ENCODE measurements at places on chromosomes 5 and 9.

DNA sequence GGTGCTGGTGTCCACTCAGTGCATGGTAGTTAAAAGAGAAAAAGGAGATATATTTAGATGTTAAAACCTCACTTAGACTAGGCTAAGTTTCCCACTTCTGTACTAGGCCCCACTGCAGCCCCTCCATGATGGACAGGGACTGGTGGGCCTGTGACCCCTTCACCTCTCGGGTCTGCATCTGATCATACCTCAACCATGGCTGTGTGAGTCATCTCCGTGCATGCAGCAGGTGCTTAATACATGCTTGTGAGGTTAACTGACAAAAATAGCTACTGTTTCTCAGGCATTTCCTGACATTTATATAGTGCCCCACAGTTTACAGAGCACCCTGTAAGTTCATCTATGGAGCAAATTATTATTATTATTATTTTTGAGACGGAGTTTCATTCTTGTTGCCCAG lies 8.4 kb upstream of the URM1 start:
- no peak for DNase-seq

DNA sequence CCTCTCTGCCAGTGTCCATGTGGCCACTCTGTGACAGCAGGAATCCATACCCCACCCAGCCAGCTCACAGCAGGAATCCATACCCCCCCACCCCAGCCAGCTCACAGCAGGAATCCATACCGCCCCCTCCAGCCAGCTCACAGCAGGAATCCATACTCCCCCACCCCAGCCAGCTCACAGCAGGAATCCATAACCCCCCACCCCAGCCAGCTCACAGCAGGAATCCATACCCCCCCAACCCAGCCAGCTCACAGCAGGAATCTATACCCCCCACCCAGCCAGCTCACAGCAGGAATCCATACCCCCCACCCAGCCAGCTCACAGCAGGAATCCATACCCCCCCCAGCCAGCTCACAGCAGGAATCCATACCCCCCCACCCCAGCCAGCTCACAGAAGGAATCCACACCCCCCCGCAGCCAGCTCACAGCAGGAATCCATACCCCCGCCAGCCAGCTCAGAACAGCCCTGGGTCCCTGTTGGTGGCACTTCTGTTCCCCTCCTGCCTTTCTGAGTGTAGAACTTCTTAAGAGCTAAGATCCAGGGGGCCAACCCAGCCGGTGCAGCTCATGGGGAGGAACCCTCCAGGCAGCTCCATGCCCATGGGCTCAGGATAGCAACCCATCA lies 8.4 kb upstream of the RXRA start:
- no peak for DNase-seq

- no peak for DNase-seq
These were observed 40.2 kb downstream of the TMEM232 start for GRCh38 chr5:110686270-110686669.

DNA sequence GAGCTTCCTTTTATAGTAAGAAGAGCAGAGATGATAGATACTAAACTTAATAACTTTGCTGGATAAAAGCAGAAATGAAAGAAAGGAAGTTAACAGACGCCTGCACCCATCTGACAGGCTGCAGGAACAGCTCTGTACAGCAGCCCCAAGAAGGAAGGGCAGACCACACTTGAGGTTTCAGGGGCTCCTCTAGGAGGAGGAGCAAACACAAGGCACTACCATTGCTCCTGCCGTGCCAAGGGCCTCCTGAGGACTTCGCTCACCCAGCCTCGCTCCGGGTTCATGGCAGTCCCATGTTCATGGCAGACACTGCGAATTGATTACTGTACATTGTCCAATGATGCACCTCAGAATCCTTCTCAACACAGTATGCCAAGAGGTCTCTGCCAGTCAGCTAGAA lies 85.1 kb downstream of the AMBP start:
- no peak for DNase-seq

DNA sequence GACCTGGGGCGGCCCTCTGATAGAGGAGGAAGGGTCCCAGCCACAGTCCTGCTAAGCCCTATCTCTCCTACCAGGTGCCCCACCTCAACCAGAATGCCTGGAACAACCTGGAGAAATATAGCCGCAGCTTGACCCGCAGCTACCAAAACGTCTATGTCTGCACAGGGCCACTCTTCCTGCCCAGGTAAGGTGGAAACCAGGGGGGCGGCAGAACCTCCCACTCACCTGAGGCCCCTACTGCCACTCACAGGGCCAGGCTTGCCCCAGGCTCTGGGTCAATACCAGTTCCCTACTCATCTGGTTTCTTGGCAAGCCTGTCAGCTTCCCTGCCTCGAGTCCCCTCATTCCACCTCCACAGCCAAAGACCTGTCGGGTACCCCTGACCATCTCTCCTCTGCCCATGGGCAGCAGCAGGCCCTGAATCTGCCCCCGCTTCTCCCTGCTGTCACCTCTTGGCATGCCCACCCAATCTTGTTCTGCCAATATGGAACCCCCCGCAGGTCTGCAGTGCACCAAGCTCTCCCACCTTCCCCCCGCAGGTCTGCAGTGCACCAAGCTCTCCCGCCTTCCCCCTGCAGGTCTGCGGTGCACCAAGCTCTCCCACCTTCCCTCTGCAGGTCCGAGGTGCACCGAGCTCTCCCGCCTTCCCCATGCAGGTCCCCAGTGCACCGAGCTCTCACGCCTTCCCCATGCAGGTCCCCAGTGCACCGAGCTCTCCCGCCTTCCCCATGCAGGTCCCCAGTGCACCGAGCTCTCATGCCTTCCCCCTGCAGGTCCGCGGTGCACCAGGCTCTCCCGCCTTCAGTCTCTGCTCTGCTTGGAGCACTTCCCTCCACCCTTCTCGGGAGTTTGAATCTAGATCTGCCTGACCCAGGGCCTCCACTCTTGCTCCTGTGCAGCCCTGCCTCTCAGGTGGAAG lies 2.6 kb downstream of the ENDOG start:
- no peak for DNase-seq

GRCh38 chr5:57262541-57262940 lies 88.7 kb downstream of the GPBP1 start:
- DNase-seq: no peak

- no peak for DNase-seq
These were observed 271.3 kb upstream of the DMRT1 start for GRCh38 chr9:570187-570586.

GRCh38 chr5:114957384-114957783 lies 212.3 kb downstream of the TRIM36 start:
- no peak for DNase-seq

DNA sequence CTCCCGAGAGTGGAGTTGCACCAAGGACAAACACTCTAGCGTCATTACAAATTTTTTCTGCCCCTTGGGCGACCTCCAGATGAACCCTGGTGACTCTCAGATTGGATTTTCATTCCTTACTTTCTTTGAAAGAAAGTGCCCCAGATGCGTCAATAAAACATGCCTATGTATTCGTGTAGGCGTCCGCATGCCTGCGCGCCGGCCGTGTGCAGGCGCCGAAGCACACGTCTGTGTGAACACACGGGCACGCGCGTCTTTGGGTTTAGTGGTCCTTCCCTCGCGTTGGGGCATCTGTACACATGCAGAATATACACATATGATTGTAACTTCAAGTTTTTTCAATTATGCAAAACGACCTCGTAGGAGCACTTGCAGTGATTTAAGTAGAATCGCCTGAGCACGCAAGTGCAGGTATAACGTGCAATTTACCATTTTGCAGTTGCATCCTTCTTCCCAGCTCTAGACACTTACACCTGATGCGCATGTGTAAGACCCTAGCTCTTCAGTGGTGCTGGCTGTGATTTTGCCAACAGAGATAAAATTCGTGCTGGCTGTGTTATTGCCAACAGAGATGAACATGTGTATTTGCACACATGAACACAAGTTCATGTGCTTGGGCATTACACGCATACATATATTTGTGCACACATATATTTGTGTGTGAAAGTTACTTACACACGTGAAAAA lies 1.9 kb upstream of the LHX2 start:
- DNase-seq: no peak

- no peak for DNase-seq
These were observed 247.5 kb downstream of the MARCHF11 start for GRCh38 chr5:15932066-15932465.

DNA sequence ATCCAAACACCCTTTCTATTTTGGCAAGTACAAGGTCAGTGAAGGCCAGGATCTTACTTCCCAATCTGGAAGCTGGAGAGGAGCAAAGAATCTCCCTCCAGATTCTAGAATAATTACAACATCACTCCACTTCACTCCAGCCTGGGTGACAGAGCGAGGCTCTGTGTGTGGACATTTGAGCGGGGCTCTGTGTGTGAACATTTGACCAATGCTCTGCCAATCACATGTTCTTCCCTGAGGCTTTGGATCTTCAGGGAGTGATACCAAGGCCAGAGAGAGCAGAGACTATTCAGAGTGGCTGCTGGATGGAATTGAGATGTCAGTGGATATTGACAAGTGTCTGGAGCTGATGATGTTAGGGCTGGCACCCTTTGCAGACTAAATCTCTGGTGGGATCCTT lies 24.7 kb upstream of the ANKRD34B start:
- no peak for DNase-seq
